Liver (tissue), 10 donors: ENCODE measurements at places on chromosomes 1 and 21. TPM values are rescaled to one million over a fixed set of nuclear protein-coding genes. Genes with fewer than 3 reads are reported as not detected.
A peak's percentile ranks its signal among the peaks of the same experiment; 100 is the strongest.

GRCh38 chr1:214067853-214068703 lies 80.3 kb downstream of the PROX1 start:
- no peak for DNase-seq

GRCh38 chr1:95080446-95080845 lies 7.7 kb upstream of the ALG14 start:
- DNase-seq: no peak

THEMIS2 gene
- total RNA-seq: 15.4 TPM

DNA sequence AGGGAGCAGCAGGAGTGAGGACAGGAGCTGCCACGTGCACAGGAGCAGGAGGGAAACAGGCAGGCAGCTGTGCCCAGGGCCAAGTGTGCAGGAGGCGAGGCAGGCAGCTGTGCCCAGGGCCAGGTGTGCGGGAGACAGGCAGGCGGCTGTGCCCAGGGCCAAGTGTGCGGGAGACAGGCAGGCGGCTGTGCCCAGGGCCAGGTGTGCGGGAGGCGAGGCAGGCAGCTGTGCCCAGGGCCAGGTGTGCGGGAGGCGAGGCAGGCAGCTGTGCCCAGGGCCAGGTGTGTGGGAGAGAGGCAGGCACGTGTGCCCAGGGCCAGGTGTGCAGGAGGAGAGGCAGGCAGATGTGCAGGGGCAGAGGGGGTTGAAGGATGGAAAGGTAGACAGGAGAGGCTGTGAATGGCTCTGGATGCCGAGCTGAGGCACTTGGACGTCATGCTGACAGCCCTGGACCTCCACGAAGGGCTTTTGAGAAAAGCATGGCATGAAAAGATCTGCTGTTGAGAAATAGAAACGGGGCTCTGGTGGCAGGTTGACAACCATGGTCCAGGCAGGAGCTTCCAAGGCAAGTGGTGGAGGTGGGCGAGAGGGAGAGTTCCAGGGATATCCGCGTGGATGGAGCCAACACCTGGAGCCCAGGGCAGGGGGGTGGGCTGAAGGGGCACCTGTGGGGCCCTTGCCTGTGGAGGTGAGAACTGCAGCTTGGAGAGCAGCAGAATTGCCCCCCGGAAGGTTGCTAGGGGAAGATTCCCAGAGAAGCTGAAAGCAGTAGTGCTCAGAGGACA lies 19.1 kb upstream of the NPHP4 start:
- DNase-seq: no peak

LGR6 gene
- 0.05 TPM for total RNA-seq

- DNase-seq: peak; percentile 49
Measured at GRCh38 chr1:59146651-59147358, 150.1 kb upstream of the FGGY start.

GRCh38 chr1:64826991-64827390 lies 82.1 kb downstream of the RAVER2 start:
- DNase-seq: no peak

- DNase-seq: peak; percentile 80
Measured at GRCh38 chr1:65310078-65310587, 790 bp downstream of the DNAJC6 start.
